Astrocyte of the cerebellum (primary cell): ENCODE measurements at places on chromosomes 3 and 15.

DNA sequence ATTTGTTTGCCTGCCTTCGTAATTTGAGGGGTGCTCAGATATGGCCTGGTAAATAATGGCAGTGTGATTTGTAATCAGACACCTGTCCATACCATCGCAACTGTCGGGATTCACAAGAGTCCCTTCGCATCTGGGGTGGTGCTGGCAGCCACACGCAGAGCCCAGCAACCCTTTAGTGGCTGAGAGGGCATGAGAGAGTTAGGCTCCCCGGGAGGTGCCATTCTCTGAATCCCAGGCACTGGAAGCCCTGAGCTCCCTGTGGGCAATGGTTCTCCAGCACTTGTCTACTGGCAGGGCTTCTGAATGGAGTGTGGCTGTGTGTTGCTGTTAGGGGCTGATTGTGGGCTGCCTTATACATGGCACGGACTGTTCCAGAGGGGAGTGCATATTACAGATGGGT is 230.1 kb downstream of the EBLN2 start:
- no peak for DNase-seq

- DNase-seq: no peak
Observed at GRCh38 chr3:14423963-14424362, 21.6 kb downstream of the SLC6A6 start.

DNA sequence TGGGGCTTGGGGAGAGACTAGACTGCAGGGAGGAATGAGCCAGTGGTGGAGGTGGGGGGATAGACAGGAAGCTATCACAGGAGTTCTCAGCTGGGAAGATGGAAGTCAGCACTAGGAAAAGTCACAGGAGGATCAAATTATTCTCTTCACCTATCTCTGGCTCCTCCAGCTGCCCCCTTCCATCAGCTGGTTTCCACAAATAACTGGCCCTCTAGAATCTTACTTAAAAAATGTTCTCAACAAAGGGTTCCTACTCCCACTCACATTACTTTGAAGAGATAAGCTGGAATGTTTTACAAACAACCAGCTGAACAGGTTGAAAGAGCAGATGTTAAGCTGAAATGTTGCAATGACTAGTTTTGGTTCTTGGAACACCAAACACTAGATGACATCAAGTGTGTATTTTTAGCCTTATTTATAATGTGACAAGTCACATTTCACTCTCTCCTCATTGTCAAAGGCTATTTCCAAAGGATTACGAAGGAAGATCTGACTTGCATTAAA is 102.7 kb upstream of the AADACL2 start:
- no peak for DNase-seq

GRCh38 chr3:57062101-57062631 is 1.7 kb downstream of the SPATA12 start:
- no peak for DNase-seq

DNA sequence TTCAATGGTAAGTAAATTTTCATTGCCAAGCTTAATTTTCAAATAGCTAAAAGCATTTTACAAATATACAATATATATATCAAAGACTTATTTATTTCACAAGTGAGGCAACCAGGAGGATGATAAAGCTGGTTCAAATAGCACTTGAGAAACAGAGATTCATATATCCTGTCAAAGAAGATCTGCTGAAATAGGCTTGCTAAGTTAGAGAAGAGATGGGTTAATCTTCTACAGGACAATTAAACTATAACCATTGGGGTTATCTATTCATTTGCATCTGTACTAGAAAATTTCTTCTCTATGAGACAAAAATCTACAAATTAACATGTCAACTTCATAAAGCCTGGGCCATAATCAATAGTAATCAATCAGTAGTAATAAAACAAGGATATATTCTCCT is 637.7 kb upstream of the UBE2E2 start:
- DNase-seq: no peak

DNA sequence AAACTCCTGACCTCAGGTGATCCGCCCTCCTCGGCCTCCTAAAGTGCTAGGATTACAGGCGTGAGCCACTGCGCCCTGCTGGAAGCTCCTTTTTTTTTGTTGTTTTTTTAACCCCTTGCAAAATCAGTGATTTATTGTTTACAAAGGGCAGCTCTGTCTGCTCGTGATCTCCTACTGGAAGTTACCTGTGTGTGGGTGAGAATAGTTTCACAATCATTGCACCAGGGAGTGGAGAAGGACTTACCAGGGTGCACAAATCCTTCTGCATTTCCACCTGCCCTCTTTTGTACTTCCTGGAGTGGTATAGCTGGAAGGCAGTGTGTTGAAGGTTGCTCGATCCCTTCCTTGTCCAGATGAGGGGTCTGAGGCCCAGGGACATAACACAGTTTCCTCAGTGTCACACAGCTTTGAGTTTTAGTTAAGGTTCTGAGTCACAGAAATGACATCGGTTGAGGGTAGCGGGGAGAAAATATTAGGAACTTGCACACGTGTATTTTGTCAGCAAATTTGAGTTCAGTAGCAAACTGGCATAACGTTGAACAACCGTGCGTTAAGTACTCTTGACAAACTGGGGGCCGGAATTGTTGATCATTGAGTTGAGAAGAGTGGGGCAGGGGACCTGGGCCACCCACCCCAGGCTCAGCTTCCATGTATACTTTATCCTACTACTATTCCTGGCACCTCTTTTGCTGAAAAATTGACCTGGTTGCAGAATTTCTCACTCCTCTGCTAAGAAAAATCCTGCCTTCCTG is 11.3 kb upstream of the TRAK1 start:
- no peak for DNase-seq

DNA sequence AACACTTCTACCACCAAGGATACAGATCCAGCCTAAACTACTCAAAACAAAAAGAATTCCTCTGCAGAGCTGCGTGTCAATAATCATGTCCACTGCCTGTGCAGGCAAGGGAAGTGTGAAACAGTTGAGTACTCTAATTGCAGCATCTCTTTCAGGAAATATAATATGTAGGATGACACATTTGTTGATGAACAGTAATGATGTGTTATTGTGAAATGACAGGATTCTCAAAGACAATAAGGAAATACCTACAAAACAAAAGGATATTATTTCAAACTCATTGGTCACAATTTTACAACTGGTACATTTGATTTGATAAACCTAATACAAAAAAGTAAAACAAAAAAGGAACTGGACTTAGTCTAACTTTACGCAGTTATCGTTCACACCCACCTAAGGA is 4.4 kb downstream of the SPG11 start:
- no peak for DNase-seq

- DNase-seq: no peak
Observed at GRCh38 chr15:70172124-70172523, 74.4 kb upstream of the TLE3 start.

DNA sequence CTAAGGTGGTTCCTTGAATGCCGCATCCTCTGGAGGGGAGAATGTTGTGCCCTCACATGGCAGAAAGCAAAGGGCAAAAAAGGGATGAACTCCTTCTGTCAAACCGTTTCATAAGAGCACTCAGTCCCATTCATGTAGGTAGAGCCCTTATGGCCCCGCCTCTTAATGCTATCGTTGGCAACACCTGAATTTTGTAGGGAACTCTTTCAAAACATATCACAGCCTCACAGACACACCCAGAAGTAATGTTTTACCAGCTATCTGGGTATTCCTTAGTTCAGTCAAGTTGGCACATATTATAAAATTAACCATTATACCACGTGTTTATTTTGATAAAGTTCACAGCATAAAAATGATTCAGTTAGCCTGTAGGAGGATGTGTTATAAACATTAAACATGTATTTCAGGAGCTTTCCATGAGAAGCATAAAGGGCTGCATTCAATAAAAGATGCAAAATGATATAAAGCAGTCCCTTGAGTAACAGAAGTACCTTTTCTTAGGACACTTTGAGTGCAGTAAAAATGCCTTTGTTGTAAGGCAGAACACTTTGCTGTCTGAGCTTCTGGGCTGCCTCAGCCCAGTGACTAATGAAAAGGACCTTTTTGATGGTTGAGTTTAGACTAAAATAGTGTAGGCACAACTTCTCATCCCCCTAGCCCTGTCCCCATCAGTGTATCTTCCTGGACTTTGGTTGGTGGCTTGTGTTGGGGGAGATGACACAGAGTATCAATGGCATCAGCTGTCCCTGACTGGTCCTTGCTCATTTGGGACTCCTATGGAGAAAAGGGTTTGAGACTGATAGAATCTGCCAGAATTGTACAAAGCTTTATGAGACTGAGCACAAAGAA is 263.5 kb upstream of the TPRG1 start:
- DNase-seq: no peak

DNA sequence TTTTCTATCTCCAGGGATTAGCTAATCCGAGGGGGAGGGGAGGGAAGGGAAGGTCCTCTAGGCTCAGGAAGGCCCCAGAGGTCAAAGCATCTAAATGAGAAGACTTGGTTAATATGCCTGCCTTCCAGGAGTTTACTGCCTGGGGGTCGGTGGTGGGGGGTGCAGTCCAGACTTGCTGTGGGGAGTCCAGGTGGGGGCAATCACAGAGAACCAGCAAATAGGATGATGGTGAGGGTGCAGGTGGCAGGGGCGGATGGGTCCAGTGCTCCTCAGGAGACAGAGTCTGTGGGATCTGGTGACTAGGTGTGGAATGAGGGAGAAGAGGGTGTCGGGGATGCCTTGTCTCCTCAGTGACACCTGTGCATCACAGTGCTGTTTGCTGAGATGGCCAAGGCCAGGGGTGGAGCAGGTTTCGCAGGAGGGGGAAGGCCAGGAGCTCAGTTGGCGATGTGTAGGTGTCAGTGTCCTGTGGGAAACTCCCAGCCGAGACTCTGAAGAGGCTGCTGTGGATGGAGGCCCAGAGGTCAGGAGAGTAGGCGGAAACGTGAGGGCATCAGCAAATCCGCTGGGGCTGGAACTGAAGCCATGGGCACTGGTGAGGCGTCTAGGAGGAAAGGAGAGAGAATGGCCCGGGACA is 8.1 kb downstream of the CFAP100 start:
- no peak for DNase-seq

- DNase-seq: no peak
Observed at GRCh38 chr3:182644013-182644412, 149.3 kb upstream of the ATP11B start.

- DNase-seq: no peak
Observed at GRCh38 chr3:174169736-174170135, 689.4 kb upstream of the NAALADL2 start.

DNA sequence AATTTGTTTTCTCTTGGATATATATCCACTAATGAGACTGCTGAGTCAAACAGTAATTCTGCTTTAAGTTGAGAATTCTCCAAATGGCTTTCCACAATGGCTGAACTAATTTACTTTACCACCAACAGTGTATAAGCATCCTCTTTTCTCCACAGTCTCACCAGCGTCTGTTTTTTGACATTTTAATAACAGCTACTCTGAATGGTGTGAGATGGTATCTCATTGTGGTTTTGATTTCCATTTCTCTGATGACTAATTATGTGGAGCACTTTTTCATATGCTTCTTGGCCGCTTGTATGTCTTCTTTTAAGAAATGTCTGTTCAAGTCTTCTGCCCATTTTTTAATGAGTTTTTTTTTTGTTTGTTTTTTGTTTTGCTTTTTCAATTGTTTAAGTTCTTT is 206.2 kb downstream of the CTNNB1 start:
- DNase-seq: peak; percentile 23

DNA sequence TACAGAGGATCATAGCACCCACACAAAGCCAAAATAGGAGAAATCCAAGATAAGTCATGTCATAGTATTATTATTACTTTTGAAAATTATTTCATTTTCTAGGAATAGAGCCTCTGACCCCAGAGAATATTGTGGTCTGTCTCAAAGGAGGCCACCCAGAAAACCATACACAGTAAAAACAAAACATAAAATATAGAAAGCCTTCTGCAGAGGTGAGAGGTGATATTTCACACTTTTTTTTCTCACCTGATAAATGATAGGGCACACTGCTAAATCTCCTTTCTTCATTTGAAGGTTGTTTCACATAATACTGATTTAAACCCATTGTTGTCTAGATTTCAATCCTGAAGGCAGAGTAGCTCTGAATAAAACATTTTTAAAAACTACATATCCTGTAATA is 7.0 kb upstream of the CMC1 start:
- DNase-seq: no peak
